ENCODE measurements at places on chromosomes 3 and 15.

- peak; percentile 82 for DNase-seq
These were observed 18.1 kb downstream of the MB21D2 start for GRCh38 chr3:192899540-192899982.

DNA sequence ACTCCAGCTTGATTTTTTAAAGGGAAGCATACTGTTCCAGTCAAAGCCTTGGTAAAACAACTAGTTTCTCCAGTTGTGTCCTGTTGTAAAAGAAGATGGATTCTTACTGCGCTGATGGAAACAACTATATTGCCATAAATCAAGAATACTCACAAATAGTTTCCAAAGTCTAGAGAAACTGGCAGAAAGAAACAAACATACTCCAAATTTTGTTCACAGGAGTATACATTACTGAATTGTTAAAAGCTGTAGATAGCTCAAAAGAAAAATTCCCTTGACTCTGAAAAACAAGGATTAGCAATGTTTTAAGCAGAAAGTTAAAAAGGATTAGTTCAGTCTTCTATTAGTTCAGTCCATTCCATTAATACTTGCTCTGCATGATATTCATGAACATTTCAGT lies 27.6 kb downstream of the SORD start:
- no peak for DNase-seq

DNA sequence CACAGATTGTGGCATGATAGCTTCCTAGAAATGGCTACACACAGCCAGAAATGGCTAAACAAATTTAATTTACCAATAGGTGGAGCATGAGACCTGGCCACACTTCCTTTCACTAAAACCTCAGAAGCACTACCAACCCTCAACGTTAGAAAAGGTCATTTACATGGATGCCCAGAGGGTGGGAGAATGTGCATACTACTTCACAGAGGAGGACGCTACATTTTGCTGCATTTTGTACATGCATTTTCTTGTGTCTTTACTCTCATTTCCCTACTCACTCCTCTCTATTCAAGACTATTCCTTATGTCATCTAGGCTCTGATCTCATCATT lies 40.1 kb downstream of the C2CD4B start:
- DNase-seq, result no peak

- no peak for DNase-seq
These were observed 84.4 kb upstream of the C2CD4B start for GRCh38 chr15:62249501-62249900.

GRCh38 chr3:45564172-45564571 lies 30.4 kb upstream of the LIMD1 start:
- no peak for DNase-seq

- DNase-seq, result no peak
These were observed 164.5 kb downstream of the FBLN2 start for GRCh38 chr3:13713396-13713795.

- no peak for DNase-seq
These were observed 59.6 kb upstream of the GOLIM4 start for GRCh38 chr3:168155303-168155702.

DNA sequence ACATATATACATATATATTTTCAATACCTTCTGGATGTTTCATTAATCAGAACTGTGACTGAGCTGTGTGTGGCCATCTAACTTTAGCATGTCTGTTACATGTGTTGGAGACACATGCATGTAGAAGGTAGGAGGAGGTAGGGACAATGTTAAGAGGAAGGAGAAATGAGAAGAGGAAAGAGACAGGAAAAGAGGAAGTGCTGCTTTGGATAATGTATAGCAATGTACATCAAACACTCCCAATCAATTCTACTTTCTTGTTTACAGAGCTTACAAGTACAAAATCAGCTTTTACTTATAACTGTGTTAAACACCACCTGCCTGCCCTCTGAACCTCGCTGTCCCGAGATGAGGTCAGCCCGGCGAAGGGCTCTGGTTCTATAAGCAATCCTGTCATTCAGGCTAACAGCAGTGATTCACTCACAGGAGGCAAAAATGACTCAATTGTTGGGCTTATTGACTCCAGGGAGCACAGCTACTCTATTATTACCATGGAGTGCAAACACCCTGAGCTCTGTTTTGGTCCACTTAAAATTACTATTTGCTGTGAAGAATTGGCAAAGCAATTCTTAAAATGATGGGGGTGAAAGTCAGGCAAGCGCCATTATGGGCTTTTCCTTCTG lies 188.9 kb downstream of the MEIS2 start:
- DNase-seq, result peak; percentile 84

All from PC-3 (cell line).